ENCODE measurements at places on chromosomes 5 and 9.
A peak's percentile ranks its signal among the peaks of the same experiment; 100 is the strongest.

- DNase-seq: no peak
Measured at GRCh38 chr5:95671826-95672225, 11.0 kb downstream of the SPATA9 start.

- DNase-seq: no peak
Measured at GRCh38 chr5:158821331-158821730, 278.4 kb downstream of the EBF1 start.

- no peak for DNase-seq
Measured at GRCh38 chr5:160500786-160501779, 79.4 kb downstream of the PTTG1 start.

GRCh38 chr5:95554331-95554646 is 488 bp downstream of the SKIC3 start:
- DNase-seq: no peak

DNA sequence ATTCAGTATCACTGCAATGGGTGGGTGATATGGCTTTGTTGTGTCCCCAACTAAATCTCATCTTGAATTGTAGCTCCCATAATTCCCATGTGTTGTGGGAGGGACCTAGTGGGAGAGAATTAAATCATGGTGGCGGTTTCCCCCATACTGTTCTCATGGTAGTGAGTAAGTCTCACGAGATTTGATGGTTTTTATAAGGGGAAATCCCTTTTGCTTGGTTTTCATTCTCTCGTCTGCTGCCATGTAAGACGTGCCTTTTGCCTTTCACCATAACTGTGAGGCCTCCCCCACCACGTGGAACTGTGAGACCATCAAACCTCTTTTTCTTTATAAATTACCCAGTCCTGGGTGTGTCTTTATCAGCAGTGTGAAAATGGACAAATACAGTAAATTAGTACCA is 9.5 kb upstream of the NANS start:
- DNase-seq: no peak

GRCh38 chr5:41527201-41527779 is 16.9 kb upstream of the PLCXD3 start:
- DNase-seq: no peak

GRCh38 chr9:131475111-131475955 is 27.4 kb upstream of the POMT1 start:
- DNase-seq: no peak

- DNase-seq: no peak
Measured at GRCh38 chr5:126354858-126355731, 68.1 kb upstream of the GRAMD2B start.

DNA sequence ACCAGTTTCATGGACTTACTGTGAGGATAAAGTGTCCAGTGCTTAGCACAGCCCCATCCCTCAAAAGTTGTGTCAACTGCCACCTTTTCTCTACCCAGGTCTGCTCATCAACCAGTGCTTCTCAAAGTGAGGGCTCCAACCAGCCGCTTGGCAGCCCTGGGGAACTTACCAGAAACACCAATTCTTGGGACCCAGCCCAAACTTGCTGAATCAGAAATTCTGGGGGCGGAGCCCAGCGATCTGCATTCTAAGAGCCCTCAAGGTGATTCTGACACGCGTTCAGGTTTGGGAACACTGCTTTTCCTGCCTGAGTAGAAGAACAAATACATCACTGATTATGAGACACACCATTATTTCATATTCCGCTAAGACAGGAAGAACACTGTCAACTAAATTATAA is 132.0 kb downstream of the NSG2 start:
- no peak for DNase-seq

GRCh38 chr5:67978171-67978570 is 237.4 kb upstream of the PIK3R1 start:
- DNase-seq: no peak

GRCh38 chr9:100598641-100599145 is 20.8 kb downstream of the CAVIN4 start:
- peak; percentile 72 for DNase-seq

DNA sequence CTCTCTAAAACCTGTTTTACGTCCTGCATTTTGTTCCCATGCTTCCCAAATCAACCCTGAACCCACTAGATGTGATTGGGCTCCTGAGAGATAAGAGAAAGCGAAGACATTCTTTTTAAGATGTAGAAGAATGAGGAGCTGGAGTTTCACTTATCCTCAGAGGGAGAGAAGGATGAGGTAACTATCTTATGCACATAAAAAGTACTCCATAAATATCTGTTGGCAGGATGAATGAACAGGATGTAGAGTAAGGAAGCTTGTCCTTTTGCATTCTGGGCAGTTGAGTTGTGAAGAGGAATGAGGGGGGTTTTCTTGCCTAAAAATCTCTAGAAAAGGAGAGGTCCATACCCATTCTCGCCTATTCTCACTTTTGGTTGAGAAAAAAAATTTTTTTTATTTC is 163.2 kb downstream of the UNC13B start:
- DNase-seq: no peak

GRCh38 chr5:102902135-102902448 is 147.0 kb downstream of the PAM start:
- DNase-seq: no peak

- DNase-seq: no peak
Measured at GRCh38 chr9:10260501-10260900, 352.3 kb downstream of the PTPRD start.

GRCh38 chr5:151056379-151057325 is 24.2 kb downstream of the TNIP1 start:
- no peak for DNase-seq

GRCh38 chr5:153960269-153961215 is 78.2 kb downstream of the FAM114A2 start:
- DNase-seq: no peak

DNA sequence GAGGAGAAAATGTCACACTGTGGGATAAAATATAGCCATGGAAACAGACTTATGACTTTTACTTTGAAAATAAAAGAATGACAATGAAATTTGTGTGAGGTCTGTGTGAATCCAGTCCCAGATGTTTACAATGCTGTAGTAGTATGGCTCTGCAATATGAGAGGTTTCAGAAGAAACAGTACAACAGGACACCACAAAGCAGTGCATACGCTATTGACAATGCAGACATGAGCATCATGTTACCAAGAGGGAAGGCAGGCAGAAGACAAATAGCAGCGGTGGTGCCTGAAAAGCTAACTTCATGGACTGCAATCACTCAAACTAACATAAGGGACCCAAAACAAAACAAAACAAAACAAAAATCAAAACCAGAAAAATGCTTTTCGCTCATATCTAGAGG is 1.8 kb downstream of the FGF10 start:
- no peak for DNase-seq

DNA sequence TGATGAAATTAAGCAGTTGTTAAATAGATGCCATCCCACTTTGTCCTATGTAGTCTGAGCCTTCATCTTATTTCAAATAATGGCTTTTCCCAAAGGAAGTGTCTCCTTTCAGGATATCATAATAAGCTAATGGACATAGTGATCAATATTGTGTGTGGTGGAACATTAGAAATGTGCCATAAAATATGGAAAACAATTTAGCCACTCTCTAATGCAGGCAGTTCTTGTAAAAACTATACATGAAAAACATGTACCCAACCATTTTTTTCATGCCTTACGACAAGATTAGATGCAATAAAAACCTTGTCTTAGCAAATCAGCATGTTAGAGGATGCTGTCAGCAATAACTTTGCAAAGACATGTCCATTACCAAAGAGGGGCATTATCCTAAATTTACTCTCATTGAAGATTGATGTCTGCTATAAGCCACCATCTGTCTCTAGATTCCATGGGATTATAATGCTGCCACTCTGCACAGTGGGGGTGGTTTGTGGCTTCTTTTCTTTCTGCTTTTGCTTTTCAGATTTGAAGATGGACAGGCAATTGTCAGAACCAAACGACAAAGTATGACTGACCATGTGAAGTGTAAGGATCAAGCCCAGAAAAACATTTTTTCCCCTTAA is 724.0 kb upstream of the ZNF608 start:
- no peak for DNase-seq

GRCh38 chr5:181241393-181241975 is 2.2 kb downstream of the RACK1 start:
- no peak for DNase-seq

- DNase-seq: no peak
Measured at GRCh38 chr5:151677776-151678545, 8.8 kb downstream of the SPARC start.

DNA sequence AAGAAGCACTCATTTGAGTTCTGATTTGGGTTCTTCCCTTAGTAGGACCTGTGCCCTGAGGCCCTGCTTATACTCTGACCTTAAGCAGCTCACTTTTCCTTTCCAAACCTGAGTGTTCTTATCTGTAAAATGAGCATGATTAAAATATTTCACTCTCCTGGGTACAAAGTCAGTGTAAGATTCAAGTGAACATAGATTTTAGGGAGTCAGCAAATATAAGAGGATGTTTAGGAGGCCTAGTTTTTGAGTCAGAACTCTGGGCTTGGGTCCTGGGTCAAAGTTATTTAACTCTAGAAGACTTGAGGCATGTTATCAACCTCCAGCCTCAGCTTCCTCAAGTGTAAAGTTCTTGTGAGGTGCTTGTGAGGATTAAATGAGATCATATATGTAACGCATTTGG is 8.7 kb upstream of the SPARC start:
- DNase-seq: no peak
